Coronary artery (tissue), 2 donors: ENCODE measurements at places on chromosomes 4 and X.

DNA sequence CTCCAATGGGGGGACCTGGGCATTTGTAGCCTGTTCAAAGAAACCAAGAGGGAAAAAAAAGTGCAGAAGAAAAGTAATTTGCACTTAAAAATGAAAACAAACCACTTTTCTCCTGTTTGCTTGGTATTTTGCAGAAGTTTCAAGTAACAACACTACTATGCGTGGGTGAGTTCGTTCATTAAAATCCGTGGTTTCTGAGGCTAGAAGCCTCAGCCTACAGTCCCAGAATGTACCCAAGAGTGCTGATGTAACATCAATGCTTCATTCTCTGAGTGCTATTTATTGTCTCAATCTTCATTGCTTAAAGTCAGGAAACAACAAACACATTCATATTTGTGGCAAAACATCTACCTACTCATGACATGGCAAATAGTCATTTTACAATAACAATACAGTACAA, 29.2 kb downstream of the LGI2 start:
- no peak for DNase-seq

- no peak for DNase-seq
These were observed 62.0 kb upstream of the GPRIN3 start for GRCh38 chr4:89369581-89369980.

GRCh38 chr4:168515222-168516011, 18.6 kb downstream of the PALLD start:
- no peak for DNase-seq

GRCh38 chrX:34810364-34810763, 132.2 kb upstream of the FAM47B start:
- no peak for DNase-seq

DNA sequence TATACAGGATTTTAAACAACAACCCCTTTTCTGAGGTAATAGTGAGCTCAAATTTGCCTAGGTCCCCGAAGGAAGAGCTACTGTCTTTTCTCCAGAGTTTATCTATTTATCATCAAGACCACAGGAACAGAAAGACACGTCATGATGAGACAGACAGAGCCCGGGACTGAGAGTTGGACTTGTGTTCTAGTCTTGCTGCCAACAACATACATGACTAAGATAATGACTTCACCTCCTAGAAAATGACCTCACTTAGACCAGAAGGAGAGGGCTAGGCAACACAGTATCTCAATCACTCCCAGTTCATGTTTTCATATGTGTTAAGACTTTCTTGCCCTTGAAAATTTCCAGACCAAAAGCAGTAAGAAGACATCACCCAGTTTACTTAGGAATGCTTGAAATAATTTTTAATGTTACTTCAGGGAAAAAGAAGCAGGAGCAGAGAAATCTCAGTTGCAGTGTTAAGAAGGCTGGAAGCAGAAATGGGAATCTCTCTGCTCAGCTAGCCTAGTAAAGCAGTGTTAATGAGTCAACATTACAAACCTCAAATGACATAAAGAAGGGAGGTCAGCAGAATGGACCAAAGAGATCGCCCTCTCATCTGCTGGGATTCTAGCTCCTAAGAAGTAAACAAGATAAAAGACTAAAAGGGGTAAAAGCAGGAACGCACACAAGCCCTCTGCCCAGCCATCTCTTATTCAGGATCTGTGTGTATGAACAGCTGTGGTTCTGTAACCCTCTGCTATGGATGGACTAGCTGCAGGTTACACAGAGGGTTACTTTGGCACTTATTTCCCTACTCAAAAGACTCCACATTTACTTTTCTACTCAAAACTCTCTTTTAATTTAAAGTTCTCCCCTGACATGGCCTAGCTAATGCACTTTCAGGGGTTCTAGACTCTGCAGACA, 24.8 kb downstream of the PDGFC start:
- no peak for DNase-seq

DNA sequence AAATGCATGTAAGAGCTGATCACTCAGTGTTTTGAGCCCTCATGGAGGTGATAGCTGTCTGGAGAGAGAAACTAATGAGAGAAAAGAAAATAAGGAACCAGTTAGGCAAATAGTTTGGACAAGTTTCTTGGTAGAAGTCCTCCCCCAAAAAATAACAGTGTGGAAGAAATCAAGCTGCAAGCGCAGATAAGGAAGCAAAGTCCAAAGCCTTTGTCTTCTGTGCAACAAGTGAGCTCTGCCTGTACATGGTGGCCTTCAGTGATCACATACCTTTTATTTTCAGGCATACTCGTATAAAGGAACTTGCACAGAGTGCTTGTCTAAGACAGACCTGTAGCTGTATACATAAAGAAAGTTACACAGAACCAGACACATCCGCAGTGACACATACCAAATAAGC, 2.5 kb upstream of the UGT2A3 start:
- no peak for DNase-seq

- DNase-seq: no peak
These were observed 37.5 kb downstream of the BEX3 start for GRCh38 chrX:103413705-103414387.

GRCh38 chr4:161642708-161643107, 521.1 kb downstream of the FSTL5 start:
- no peak for DNase-seq
